Caco-2 (cell line): ENCODE measurements at places on chromosomes 5 and 9.

DNA sequence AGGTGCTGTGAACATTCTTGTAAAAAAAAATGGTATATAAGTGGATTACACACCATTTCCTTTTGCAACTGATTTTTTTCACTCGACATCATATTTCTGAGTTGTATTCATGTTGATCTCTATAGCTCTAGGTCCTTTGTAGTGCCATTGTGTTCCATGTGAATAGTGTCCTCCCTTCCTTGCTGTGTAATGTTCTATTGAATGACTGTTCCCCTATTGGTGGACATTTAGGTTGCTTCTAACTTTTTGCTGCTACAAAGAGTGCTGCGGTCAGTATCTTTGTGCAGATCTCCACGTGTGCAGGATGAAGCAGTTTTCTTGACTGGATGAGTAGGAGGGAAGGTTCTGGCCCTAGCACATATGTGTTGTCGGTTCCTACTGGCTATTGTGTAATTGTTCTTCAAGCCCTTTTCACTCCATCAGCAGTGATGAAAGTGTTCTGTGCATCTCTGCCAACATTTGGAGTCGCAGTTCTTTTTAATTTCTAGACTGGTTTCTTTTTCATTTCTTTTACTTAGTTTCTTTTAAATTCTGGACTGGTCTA lies 20.2 kb downstream of the DAB2IP start:
- DNase-seq, result no peak

DNA sequence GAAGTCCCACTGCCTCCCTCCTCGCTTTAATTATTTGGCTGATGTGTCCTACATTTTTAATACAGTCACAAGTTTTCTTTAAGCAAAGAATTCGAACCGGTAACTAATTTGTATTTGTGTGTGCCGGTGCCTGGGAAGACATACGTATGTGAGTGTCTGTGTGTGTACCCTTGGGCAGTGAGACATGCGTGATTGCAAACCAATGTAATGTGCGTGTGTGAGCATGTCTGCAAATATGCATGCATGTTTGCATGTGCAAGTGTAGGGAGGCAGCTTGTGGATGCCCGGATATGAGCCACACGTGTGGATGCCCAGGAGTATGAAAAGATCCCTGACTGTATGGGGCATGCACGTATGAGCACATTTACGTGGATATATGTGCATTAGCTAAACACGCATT lies 44.4 kb upstream of the NEK6 start:
- no peak for DNase-seq

DNA sequence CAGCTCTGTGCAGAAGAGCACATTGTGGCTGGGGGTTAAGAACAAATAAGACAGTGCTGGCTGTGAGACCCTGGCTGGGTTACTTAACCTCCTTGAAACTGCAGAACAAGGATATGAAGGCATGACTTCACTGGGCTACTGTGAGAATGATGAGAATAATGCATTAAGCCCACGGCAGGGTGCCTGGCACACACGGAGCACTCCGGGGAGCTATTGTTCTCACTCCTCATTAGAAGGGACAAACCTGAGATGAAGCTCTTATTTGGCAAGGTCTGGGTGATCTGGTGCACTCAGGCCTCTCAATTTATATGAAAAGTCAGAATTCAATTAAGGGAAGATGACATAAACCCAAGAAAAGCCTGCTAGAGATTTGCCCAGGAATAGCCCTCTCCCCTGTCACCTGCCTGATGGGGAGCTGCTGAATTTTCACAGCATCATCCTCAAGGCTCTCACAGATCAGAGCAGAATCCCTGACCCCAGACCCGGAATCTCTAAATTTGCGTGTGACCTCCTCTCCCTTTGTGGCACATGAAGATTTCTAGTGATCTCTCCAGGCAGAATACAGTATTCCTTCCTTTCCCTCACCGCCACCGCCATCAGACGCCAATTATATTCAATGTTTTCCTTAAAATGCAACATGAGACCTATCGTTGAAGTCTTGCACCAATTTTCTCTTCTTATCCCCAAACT lies 102.1 kb downstream of the COL23A1 start:
- DNase-seq, result no peak

GRCh38 chr5:9928326-9928725 lies 298.2 kb upstream of the TAS2R1 start:
- DNase-seq, result no peak

- DNase-seq, result no peak
These were observed 29.6 kb upstream of the CXCL14 start for GRCh38 chr5:135608361-135608760.

- no peak for DNase-seq
These were observed 154.5 kb downstream of the NR3C1 start for GRCh38 chr5:143248822-143249579.
